ENCODE measurements at places on chromosomes 7 and 10.

GRCh38 chr10:29667191-29667590 is 32.4 kb upstream of the SVIL start:
- no peak for DNase-seq

- DNase-seq, result no peak
Measured at GRCh38 chr7:123608991-123609882, 7.6 kb downstream of the ASB15 start.

- no peak for DNase-seq
Measured at GRCh38 chr10:98370831-98371820, 43.9 kb downstream of the PYROXD2 start.

DNA sequence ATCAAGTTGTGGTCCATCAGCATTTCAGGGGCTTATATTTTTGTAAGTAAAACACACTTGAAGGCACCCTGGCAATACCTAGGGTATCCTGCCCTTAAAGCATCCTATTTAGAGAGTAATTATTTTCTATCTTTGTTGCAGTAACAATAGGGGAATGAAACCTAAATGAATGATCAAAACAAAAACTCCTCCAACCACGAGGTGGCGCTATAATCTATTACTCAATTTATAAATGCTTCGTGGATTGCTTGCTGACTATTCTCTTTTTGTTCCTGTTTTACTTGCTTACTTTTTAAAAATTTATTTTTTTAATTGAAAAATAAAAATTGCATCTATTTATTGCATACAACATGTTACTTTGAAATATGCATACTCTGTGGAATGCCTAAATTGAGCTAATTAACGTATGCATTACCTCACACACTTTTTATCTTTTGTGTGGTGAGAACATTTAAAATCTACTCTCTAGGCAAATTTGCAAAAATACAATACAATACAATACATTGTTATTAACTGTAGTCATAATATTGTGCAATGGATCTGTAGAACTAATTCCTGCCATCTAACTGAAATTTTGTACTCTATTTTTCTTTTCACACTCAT is 147.7 kb upstream of the BMPER start:
- DNase-seq, result peak; percentile 53

DNA sequence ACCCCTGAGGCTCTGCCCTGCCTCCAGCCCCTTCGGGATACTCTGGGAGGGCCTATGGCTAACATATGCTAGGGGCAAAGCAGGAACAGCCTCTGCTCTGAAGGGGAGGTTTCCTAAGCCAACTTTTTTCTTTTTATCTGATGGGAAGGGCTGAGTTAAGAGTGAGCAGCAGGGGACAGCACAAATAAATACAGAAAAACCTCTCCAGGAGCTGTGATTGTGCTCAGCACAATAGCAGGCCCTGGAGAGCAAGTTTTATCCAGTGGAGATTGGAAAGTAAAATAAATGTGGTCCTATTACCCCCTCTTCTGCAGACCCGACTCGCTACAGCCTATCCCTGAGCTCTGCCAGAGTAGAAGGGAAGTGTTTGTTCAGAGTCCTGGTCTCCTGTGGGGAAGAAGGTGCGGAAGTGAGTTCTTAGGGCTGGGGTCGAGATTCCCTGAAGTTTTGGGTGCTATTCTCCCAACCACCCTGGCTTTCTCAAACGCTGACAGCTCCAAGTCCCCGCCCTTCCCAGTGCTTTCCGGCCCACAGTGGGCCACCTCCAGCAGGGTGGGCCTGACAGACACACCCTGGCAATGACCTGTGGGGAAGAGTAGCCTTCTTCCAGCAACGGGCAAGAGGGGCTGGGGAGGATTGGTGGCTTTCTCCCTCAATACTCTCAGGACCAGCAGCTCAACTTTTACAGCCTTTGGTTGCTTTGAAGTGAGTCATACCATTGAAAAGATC is 23.0 kb upstream of the AFAP1L2 start:
- DNase-seq, result no peak

DNA sequence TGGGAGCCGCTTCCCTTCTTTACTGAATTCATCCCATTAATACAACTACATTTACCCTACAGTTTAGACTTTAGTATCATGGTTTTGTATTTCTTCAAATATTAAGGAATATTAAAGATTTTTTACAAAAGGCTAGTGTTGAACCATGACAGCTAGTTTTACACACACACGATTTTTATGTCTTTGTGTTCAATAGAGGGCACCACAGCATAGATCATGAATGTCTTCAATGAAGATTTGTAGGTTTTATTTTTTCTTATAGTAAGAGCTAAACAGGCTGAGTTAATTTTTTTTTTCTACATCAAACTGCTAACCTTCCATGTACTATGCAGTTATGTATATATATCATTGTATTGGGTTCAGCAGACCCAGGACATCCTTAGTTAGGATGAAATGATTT is 76.9 kb downstream of the SNX10 start:
- DNase-seq, result peak; percentile 31

DNA sequence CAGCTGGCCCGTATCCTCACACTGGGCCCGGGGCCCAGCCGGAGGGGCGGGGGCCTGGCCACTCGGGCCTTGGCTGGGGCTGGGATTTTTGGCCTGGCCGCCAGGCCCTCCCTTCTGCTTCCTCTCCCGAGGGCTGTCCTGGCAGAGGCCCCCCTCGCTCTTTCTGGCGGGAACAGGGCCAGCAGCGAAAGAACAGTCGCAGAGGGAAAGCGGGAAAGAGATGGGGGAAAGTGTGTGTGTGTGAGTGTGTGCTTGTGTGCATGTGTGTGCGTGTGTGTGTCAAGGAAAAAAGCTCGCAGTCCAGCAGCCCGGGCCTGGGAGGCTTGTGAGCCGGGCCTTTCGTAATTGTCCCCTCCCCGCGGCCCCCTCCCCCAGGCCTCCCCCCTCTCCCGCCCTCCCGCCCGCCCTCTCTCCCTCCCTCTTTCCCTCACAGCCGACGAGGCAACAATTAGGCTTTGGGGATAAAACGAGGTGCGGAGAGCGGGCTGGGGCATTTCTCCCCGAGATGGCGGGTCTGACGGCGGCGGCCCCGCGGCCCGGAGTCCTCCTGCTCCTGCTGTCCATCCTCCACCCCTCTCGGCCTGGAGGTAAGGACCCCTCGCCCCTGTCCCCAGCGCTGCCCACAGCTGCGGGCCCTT is at the start of gene ELN:
TSS of gene ELN (plus strand) at position 491 of the 638 bp plus-strand sequence. CDS start at position 506, 15 bp downstream.
- DNase-seq, result no peak

- no peak for DNase-seq
Measured at GRCh38 chr7:124723012-124723411, 42.6 kb downstream of the GPR37 start.

- DNase-seq, result peak; percentile 23
Measured at GRCh38 chr10:117830787-117831212, 215.9 kb downstream of the RAB11FIP2 start.

DNA sequence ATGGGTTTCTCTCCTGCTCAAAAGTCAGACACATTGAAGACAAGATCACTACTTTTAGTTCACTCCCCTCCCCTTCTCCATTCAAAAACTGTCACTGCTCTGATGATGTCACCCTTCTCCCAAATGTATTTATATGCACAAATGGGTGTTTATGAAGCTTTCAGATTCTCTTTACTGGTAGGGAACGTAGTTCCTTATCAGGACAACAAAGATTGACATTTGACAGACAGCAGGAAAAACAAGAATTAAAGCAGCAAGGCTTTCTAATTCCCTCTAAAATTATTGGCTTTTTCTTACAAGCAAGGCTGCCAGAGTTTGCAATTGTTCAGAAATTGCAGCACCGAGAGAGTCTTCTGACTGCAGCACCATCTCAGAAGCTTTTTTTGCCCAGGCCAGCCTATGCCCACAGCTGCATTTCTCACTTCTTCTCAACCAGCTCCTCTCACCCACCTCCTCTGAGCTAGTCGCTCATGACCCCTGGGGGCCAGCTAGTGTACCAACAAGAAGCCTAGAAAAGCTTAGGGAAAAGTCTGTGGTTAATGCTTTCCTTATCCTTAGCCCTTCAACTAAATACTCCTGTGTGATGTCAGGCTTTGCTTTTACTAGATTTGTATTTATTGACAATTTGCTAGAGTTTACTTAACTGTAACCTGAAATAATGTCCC is 265.1 kb downstream of the HTR7 start:
- no peak for DNase-seq

DNA sequence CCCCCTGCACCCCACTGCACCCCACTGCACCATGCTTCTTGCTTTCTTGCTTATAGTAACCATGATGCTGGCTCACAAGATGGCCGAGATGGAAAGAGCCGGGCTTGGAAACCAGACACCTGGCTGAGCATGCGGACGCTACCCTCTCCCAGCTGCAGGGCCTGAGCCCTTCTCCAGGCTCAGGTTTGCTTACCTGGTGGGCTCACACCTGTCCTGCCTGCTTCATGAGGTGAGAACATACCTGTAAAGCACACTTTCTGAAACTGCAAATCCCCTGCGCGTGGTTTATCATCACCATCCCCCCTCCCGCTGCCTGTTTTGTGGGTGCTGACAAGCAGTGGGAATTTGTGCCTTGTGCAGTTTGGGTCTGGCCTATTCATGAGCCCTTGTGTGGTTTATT is 302.7 kb downstream of the GLRX3 start:
- DNase-seq, result no peak

GRCh38 chr7:67950321-67951083 is 953.9 kb downstream of the TYW1 start:
- no peak for DNase-seq

- DNase-seq, result no peak
Measured at GRCh38 chr10:112278871-112279270, 4.3 kb upstream of the TECTB start.

- DNase-seq, result peak; percentile 41
Measured at GRCh38 chr7:144565586-144565985, 162.1 kb upstream of the NOBOX start.

- DNase-seq, result no peak
Measured at GRCh38 chr7:157423348-157423747, 86.5 kb downstream of the DNAJB6 start.

DNA sequence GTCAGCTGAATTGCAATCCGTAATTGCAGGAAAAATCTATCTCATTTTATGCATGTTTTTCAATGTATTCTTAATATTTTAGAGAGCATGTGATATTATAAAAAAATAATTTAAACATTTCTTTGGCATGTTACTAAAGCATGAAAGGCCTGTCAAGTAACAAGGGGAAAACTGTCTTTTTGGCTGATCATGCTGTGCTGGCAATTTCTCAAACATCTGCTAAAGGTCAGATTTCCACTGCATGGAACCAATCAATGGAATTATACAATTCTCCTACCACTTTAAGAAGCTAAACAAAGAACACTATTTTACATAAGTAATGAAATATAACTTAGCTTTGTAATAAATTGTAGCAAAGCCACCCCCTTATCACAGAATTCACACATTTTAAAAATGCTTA is 49.4 kb downstream of the JMJD1C start:
- no peak for DNase-seq

- DNase-seq, result no peak
Measured at GRCh38 chr10:3763035-3763456, 22.0 kb downstream of the KLF6 start.

- DNase-seq, result no peak
Measured at GRCh38 chr10:126917375-126917774, 12.1 kb downstream of the DOCK1 start.

DNA sequence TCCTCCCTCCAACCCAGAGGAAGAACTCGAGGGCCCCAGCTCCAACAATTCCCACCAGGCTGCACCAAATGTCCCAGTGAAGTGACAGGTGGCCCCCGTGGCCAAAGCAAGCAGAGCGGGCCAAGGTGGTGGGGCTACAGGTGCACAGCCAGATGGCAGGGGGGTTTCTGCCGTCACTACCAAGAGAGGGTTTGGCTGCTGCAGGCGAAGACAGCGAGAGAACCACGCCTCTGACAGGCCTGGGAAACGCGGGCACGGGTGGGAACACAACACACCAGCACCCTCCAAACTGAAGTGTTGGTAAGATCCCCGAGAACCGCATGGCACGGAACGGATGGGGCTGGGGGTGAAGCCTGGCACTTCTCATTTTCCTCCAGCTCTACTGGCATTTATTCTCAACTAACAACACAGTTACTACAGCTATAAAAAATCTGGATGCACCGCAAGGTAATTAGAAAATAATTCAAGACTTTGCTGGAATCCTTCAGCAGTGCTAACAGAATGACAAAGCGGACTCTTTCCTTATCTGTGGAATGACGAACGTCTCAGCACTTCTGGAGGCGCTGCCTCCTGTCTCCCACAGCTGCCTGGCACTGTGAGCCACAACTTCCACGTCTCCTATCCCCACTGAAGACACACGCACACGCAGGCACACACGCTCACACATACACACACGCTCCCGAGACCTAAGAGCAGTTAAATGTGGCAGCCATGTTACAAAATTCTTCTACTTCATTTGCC is 167.9 kb downstream of the TCERG1L start:
- no peak for DNase-seq

DNA sequence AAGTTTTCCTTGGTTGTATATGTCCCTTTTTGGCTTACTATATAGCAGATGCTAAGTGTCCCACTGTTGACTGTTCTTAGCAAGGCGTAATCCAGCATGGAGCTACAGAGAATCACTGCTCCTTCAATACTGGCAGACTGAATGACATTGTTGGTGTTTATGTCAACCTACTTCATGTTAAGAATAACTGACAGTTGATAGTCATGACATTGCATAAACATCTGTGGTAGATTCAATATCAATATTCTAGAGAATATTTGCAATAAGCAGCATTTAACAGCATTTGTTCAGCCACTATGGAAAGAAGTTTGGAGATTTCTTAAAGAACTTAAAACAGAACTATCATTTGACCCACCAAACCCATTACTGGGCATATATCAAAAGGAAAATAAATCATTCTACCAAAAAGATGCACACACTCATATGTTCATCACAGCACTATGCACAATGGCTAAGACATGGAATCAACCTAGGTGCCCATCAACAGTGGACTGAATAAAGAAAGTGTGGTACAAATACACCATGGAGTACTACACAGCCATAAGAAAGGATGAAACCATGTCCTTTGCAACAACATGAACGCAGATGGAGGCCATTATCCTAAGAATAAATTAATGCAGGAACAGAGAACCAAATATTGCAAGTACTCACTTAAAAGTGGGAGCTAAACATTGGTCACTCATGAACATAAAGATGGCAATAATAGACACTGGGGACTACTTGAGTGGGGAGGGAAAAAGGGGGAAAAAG is 88.7 kb downstream of the IMMP2L start:
- no peak for DNase-seq

GRCh38 chr10:11106621-11107374 is 89.1 kb downstream of the CELF2 start:
- DNase-seq, result no peak

DNA sequence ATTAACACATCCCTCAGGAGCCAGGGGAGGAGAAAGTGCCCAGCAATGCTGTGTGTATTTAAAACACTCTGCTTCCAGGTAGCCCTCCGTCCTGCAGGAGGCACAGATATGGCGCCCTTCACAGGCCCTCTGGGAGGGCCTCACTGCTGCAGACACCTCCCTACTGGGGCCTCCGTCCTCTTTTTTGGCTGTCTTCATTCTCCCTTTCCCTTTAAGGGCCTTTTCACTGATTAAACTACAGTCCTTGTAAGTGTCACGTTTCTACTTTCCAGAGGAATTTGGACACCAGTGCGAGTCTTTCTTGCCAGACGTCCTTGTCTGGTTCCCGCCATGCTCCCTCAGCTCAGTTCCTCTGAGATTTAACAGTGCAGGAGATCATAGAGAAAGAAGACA is 39.7 kb upstream of the MKRN1 start:
- no peak for DNase-seq
